Mucosa of descending colon (tissue), 3 donors: ENCODE measurements at places on chromosomes 2 and 18. TPM values are rescaled to one million over a fixed set of nuclear protein-coding genes. Genes with fewer than 3 reads are reported as not detected.
A peak's percentile ranks its signal among the peaks of the same experiment; 100 is the strongest.

CROCC2 gene
- total RNA-seq: 0.07 TPM

TLX2 gene
- 1.6 TPM for total RNA-seq

FTCDNL1 gene
- total RNA-seq: 2.3 TPM

AGXT gene
- total RNA-seq: 0.22 TPM

RNPEPL1 gene
- 76.9 TPM for total RNA-seq

MXD1 gene
- total RNA-seq: 122 TPM

CAPN14 gene
- total RNA-seq: not detected

GREB1 gene
- total RNA-seq: 2.5 TPM

CD8A gene
- total RNA-seq: 4.1 TPM

METAP1D gene
- total RNA-seq: 10.4 TPM

B3GNT7 gene
- total RNA-seq: 330 TPM

GRCh38 chr18:34342960-34343359, 118.2 kb upstream of the NOL4 start:
- no peak for DNase-seq

- DNase-seq: no peak
Measured at GRCh38 chr18:26454192-26454591, 94.2 kb downstream of the KCTD1 start.

DNA sequence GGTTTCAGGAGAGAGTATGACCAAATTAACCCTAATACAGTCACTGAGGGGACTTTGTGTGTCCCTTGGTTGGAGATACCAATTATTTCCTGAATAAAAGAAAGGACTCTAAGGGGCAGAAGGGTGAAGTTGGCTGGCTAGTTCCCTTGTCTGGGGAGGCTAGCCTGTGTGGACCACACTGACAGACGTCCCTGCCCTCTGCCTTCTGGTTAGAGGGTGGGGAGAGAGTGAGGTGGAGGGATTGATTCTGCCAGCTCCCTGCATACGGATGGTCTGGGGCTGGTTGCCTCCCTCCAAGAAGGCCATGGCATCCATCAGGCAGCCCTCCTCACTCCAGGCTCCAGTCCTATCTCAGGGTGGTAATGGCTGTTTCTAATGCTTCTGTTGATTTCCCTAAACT, 37.4 kb upstream of the AFF3 start:
- DNase-seq: no peak

DNA sequence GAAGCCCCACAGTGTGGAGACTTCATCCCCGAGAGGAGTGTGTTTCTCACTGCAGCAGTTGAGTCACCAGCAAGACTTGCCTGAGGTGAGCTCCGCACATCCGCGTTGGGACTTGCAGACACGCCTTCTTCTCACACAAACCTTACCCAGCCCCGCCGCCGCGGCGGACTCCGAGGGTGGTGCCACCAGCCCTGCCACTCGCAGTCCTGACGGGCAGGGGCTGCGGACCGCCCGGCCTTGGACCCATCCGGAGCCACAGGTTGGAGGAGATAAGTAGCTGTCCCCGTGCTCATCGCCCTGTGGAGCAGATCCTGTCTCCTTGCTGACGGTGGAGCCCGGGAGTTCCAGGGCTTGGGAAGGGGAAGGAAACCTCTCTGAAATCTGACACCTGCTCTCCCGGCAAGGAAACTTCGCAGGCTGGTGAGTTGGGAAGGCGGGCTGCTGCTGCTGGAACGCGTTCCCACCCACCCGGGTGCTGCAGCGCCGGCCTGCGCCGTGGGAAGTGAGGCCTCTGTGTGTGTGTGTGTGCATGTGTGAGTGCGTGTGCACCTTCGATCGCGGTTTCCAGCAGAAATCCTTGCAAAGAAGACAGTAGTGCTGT, at the start of gene RAB27B:
RAB27B (plus strand) TSS at position 197 of the 601 bp plus-strand sequence. CDS start 49,109 bp downstream, outside the sequence.
- peak; percentile 89 for DNase-seq

GRCh38 chr2:10659898-10660568, 29.7 kb downstream of the NOL10 start:
- DNase-seq: no peak

- no peak for DNase-seq
Measured at GRCh38 chr18:69123421-69123820, 277.3 kb upstream of the DOK6 start.

- DNase-seq: no peak
Measured at GRCh38 chr2:188475945-188476344, 184.3 kb downstream of the GULP1 start.

GRCh38 chr18:54149078-54149697, 75.3 kb downstream of the MBD2 start:
- DNase-seq: no peak

- no peak for DNase-seq
Measured at GRCh38 chr2:218257390-218257981, 3.3 kb upstream of the GPBAR1 start.

DNA sequence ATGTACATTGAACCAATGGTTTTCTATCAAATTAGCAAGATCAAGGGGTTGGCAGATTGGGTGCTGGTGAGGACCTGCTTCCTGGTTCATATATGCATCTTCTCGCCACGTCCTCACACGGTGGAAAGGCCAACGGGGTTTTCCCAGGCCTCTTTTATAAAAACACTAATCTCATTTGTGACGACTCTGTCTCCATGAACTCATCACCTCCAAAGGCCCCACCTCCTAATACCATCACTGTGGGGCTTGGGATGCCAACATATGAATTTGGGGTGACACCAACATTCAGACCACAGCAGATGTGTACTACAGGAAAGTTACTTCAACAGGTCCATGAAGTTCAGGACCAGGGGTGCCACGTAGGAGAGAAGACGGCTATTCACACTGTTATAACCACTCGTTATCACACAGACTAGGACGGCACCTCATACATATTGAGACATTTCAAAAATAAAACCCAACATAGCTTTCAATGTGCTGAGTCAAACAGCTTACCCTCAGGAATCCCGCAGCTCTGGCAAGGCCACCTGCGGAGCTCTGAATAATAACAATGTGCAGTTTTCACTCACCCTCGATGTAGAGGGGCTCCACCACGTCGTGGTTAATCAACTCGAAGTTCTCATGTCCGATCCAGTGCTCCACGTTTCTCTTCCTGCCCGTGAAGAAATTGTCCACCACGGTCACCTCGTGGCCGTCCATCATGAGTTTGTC, 49.3 kb downstream of the UXS1 start:
- no peak for DNase-seq

DNA sequence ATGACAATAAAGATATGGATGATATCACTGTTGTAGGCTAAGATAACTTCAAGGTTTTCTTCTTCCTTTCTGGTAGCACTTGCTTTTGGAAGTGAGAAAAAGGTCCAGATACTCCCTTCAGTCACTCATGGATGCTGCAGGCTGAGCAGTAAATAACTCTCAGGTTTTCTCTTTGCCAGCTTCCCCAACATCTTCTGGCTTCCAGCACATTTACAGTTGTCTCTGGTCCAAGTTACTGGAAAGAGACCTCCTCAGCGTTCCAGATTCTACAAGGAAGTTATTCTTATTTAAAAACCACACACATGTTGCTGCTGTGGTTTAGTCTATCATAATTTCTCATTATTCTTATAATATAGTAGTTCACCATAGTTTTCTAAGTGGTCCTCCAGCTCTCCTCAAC, 383.4 kb downstream of the PLCL1 start:
- DNase-seq: no peak

DNA sequence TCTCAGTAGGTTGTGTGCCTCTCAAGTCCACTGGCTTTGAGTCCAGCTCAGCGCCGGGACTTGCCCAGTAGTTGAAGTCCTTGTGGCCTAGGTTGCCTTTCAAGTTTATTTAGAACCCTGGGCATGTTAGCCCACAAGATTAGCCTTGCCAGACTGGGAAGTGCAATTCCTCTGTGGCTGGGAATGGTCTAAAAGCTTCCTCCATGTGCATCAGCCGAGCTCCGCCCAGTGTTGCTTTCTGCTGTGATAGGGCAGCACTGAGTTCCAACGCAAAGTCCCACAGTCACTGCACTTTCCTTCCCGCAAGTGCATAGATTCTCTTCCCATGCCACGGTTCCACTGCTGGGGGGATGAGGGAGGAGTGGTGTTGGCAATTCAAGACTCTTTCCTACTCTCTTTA, 308.9 kb upstream of the THUMPD2 start:
- DNase-seq: no peak

DNA sequence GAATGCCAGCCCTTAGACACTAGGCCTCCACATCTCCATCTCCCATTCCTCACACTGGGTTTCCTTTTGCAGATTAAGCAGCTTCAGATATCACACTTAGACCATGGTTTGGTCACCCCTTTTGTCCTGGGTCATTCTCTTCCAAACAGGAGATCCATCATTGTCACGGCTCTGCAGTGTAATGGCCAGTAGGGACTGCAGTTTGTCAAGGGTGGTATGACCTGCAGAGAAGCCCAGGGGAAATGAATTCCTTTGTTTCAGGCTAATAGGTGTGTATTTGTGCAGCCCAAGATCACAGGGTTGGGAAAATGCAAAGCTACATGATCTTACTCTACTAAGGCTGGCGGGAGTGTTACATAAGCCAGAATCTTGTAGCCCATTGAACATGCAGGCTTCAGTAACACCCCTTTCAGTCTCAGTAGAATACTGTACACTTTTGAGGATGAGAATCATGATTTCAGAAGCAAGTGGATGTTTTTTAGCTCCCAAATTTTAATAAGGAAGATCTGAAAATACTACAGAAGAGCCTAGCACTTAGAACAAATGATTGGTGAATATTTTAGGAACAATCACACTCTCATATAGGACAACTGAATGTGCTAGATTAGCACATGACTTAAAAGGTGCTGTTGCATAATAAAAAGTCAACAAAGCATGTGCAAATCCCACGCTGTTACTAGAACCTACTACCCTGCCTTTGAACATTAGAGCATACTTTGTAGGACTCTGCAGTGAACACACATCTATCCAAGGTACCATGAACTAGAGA, 24.0 kb upstream of the LPIN1 start:
- no peak for DNase-seq

DNA sequence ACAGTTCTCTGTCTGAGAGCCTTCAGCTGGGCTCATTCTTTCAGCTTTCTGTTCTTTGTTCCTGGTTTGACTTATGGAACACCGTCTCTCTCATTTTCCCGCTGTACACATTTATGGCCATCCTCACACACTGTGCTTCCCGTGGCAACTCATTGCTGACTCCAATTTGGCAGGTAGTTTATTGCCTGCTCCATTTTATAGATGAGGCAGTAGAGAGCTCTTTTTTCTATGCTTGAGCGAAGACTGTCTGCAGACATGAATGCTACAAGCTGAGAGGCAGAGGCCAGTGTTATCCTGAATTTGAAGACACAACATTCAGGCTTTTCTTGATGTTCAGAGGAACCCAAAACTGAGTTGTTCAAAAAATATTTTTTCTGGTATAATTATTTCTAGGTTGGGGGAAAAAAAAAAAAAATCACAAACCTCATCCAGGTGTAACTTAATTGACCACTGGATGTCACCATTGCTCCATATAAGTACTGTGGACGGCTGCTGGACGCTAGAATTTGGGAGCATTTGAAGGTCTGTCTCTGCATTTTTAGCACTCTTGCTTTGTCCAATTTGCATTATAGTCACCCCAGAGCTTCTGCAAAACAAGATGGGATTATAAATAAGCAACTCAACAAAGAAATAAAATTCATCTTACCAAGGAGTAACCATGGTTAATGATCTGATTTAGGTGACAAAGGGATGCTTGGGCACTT, 83.5 kb downstream of the HRH4 start:
- no peak for DNase-seq

DNA sequence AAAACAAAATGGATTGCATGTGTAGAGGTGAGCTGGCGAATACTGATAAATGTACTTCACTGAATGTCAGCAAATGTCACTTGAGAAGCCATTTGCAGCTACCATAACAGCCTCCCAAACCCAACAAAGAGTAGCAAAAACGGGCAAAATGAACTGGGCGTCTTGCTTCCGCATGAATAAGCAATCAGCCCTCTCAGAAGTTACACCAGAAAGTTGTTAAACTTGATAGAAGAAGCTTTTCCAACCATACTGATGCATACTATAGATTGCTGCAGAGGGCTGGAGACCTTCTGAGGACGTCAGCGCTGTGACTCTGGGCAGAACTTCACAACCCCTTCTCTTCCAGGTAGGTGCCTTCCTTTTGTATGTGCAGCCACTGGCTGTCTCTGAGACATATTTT, 18.7 kb upstream of the SIX3 start:
- no peak for DNase-seq

- DNase-seq: no peak
Measured at GRCh38 chr2:241408849-241409248, 52.8 kb downstream of the FARP2 start.

DNA sequence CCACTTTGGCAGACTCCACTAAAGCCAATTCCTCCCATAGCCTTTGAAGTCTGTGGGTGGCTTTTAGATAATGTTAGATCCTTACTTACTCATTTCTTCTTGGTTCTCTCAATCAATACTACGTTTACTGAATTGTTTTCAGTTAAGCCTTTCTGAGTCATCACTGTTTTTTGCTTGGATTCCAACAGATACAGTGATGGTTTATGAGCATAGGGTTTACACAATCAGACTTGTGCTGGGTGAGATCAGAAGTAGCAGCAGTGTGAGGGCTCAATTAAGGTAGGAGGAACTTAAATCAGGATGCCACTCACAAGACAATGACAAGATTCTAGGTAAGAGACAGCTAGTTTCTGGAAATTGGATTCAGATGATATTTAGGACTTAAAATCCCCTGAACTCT, 297.7 kb upstream of the DOK6 start:
- no peak for DNase-seq

GRCh38 chr2:211361383-211361782, 805.0 kb downstream of the CPS1 start:
- DNase-seq: no peak

GRCh38 chr2:237708491-237708890, 81.1 kb downstream of the LRRFIP1 start:
- no peak for DNase-seq

- DNase-seq: no peak
Measured at GRCh38 chr2:28627722-28628480, 123.7 kb upstream of the PPP1CB start.

- DNase-seq: no peak
Measured at GRCh38 chr18:36075862-36076587, 8.7 kb upstream of the RPRD1A start.

DNA sequence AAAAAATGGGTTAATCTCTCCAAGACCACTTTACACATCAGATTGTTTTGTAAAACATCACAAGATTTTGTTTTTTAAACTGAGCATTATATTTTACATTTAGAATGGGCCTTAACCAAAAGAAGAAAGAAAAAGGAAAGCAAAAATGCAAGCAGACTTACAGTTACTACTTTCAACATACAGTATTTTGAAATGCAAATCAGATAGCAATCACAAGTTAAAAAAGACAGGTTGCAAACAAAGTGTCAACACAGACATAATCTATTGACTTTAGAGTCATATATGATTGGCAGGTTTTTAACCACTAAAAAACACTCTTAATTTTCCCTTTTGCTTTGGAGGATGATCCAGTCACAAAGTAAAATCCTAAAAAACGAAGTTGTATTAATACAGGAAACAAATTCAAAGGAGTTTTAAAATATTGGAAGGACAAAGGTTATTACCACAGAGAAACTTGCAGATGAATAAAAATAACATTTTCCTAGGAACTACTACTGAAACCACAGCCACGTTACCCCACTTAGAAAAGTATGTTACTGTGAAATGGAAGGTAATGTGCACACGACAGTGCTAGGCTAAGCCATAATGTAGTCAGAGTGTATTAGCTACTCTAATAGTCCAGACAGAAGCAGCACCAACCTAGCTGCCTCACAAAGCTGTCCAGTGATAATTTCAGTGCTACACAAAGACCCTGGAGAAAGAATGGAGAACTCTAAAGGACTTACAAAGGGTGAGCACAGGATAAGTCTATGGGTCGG, 22.9 kb downstream of the DARS1 start:
- no peak for DNase-seq

- DNase-seq: peak; percentile 82
Measured at GRCh38 chr2:64644458-64645382, 9.0 kb downstream of the SERTAD2 start.
